DMS79 treated with DMSO at 0.1 percent for 48 hours (cell line): ENCODE measurements at places on chromosomes 13 and 19.

DNA sequence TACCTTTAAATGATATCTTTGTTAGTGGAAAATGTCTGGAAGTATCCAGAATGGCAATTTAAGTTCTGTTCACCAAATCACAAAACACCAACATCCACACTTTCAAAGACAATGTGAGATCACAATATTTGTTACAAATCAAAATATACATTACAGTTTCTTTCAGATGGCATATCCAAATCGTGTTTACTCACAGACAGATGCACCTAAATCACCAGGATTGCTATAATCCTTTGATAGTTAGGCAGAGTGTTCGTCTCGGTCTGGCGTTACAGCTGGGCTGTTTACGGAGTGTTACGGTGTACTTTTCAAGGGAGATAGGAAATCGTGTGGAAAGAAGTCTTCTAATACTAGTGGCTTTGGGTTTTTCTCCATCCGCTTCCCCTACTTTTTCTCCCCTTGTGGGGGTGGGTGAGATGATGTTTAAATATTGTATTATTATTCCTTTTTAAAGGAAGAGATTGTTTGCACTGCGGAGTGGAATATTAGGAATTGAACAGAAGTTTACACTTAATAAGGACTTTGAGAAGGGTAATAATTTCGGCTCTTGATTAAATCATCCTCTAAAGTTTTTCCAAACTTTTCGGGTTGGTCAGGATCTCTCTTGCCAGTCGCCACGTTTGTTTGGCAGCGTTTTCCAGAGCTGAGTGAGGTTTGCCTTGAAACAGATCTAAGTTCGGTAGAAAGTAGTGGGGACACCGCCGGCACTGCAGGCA lies 1.8 kb downstream of the MAB21L1 start:
- no peak for DNase-seq

DNA sequence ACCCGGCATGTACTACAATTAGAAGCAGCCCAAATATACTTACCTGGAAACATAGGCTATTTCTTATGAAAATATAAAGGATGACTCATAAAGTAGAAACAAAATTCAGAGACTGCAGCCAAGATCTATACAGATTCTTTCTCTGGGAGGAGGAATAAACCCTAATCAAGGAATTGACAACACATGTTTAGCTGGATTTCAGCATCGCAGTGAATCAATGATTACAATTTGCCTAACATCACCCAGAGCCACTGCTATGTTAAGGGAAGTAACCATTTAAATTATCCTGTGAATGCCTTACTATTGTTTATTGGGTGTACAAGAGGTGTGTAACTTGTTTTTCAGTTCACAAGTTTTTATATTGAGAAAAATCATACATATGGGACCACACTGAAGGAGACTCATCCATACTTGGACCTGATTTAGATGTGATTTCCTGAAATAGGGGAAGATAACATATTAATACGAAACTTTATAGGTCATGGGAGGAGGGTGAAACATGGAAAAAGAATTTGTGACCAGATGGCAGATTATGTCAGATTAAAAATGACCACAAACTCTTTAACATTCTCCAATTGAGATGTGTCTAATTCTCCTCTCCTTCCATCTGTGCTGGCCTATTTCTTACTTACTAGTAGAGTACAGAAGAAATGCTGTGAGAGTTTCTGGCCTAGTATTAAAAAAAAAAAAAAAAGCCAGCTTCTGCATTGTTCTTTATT lies 1168.4 kb downstream of the SLITRK1 start:
- no peak for DNase-seq

DNA sequence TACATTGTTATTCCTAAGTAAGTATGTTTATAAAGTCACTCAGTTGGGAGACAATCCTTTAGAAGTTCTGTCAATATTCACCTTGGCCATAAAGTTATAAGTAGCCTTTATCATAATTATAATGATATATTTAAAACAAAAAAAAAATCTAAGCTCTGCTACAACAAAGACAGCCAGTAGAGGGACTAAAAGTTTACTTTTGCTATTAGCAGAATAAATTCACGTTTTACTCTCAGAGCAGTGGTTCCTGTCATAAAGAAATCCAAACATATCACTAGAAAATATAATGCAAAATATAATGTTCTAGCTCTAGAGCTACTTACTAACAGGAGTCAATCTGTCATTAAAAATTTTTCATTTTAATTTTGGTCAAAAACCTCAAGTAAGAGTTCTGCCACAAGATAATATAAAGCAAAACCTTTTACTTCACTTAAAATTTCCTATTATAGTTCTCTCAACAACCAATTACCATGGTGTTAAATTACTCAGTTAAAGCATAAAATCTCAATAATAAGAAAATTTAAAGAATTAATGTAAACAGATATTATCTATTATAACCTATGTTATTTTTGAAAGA lies 17.7 kb downstream of the INTS6 start:
- DNase-seq, result no peak

DNA sequence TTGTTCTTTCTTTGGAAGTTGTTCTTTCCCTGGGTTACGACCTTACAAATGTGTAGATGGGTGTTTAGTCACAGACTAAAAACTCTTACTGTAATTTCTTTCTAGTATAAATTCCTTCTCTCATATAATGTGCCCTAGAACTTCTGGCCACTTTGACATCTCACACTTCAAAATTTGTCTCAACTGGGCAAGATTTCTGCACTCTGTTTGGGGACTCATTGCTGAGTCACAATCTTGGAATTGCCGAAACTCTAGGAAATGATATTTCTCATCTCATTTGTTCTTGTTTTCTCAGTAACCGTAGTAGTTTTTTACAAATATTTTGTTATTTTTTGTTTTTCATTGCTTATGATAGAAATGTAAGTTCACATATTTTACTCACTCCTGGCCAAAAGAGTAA lies 2523.2 kb upstream of the PCDH20 start:
- no peak for DNase-seq
